ENCODE measurements at places on chromosomes 3 and 15. TPM values are rescaled to one million over a fixed set of nuclear protein-coding genes. Genes with fewer than 3 reads are reported as not detected.
A peak's percentile ranks its signal among the peaks of the same experiment; 100 is the strongest.

- no peaks in the 10 kb centered on the region for H3K36me3 ChIP-seq
- DNase-seq, result no peak
- H3K27me3 ChIP-seq, result no peaks in the 10 kb centered on the region
- H3K4me3 ChIP-seq, result no peak overlapping the region
Measured at GRCh38 chr15:94036156-94036555, 195.2 kb upstream of the MCTP2 start.

DNA sequence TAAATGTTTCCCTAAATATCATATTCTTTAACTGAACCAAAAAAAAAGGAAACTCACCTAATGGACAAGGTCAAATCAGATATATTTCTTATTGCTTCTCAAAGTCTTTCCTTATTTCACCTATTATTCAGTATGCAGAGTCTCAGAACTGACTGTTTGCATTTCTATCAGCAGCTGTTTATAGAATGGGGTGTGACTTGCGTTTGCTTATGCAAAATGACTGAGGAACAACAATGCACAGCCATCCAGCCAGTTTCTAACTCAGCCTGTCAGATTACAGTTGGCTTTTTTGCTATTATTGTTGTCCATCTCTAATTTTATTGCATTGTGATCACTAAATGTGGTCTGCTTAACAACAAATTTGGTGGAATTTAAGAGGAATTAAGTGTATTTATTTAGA lies 40.7 kb downstream of the RAB27A start:
- peaks cover 21% of the 10 kb centered on the region for H3K4me1 ChIP-seq
- no peak overlapping the region for H3K27ac ChIP-seq
- no peaks in the 10 kb centered on the region for H3K27me3 ChIP-seq
- no peaks in the 10 kb centered on the region for H3K36me3 ChIP-seq
- DNase-seq, result no peak

DNA sequence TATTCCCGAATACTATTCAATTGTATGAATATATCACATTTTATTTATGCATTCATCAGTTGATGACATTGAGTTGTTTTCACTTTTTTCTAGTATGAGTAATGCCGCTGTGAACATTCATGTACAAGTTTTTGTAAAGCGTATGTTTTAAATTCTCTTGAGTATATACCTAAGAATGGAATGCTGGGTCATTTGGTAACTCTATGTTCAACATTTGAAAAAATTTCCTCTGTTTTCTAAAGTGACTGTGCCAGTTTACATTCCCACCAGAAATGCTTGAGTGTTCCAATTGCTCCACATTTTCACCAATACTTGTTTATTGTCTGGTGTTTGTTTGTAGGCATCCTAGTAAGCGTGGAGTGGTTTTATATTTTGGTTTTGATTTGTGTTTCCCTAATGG lies 144.5 kb downstream of the EPHA6 start:
- H3K4me1 ChIP-seq, result no peaks in the 10 kb centered on the region
- H3K27ac ChIP-seq, result no peak overlapping the region
- no peak overlapping the region for H3K4me3 ChIP-seq
- DNase-seq, result no peak
- H3K36me3 ChIP-seq, result no peaks in the 10 kb centered on the region

The CORO2B gene
- 2.9 TPM for total RNA-seq

The SYNPR gene
- 0.36 TPM for total RNA-seq

GRCh38 chr15:45138814-45139765 lies 9.3 kb downstream of the DUOX1 start:
- DNase-seq, result peak; percentile 11
- H3K4me1 ChIP-seq, result no peaks in the 10 kb centered on the region
- peaks cover 28% of the 10 kb centered on the region for H3K27me3 ChIP-seq
- H3K36me3 ChIP-seq, result no peaks in the 10 kb centered on the region

DNA sequence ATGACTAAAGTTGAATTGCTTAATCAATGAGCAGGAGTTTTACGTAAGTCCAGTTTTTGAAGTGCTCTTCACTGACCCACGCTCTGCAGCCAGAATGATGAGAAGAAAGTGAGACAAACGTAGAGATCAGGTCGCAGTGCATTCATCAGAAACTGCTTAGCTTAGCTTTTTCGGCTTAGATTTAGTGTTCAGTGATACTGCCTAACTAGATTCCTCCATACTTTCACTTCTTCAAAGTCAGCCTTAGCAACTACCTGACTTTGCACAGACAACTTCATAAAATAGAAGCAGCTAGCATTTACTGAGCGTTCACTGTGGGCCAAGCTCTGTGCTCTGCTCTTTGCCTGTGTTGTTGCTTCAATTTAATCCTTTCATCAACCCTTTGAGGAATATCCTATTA lies 116.1 kb downstream of the KCNH8 start:
- no peak for DNase-seq
- H3K4me1 ChIP-seq, result no peaks in the 10 kb centered on the region
- no peaks in the 10 kb centered on the region for H3K27me3 ChIP-seq
- H3K27ac ChIP-seq, result no peak overlapping the region
- H3K36me3 ChIP-seq, result no peaks in the 10 kb centered on the region
- no peak overlapping the region for H3K4me3 ChIP-seq

GRCh38 chr3:71693641-71694040 lies 31.6 kb downstream of the EIF4E3 start:
- no peaks in the 10 kb centered on the region for H3K27me3 ChIP-seq
- H3K4me3 ChIP-seq, result no peak overlapping the region
- H3K36me3 ChIP-seq, result no peaks in the 10 kb centered on the region
- DNase-seq, result no peak
- H3K27ac ChIP-seq, result no peak overlapping the region

- H3K27me3 ChIP-seq, result no peaks in the 10 kb centered on the region
- peak overlapping the region; percentile 81 for H3K4me3 ChIP-seq
- H3K36me3 ChIP-seq, result no peaks in the 10 kb centered on the region
- H3K27ac ChIP-seq, result peak overlapping the region; percentile 87
- DNase-seq, result peak; percentile 6
Measured at GRCh38 chr3:48636149-48636655, 941 bp upstream of the SLC26A6 start.

The GOLGA8G gene
- 0.15 TPM for total RNA-seq

GRCh38 chr3:11932636-11933035 lies 71.6 kb upstream of the SYN2 start:
- H3K4me3 ChIP-seq, result no peak overlapping the region
- DNase-seq, result no peak
- no peaks in the 10 kb centered on the region for H3K36me3 ChIP-seq

The EHHADH gene
- total RNA-seq, result 5.4 TPM

GRCh38 chr15:64894395-64895056 lies 17.2 kb upstream of the ANKDD1A start:
- DNase-seq, result no peak
- peak overlapping the region; percentile 91 for H3K27ac ChIP-seq
- no peaks in the 10 kb centered on the region for H3K27me3 ChIP-seq

DNA sequence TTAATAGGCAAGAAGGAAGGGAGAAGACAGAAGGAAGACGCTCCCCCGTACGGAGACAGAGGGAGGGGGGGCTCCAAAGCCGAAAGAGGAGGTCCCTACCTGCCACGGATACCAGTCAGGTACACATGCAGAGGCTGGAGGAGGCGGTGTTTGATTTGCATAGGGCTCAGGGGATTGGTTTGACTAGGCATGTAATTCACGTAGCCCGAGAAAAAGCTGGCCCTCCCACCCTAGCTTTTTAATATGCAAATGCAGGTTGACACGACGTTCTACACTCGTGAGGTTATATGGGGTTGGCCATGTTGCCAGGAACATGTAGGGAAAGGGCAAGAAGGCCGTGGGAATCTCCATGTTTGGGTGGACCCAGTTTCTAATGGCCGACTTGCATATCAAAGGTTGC lies 29.8 kb downstream of the ZNF592 start:
- no peaks in the 10 kb centered on the region for H3K27me3 ChIP-seq
- peaks cover 7% of the 10 kb centered on the region for H3K36me3 ChIP-seq
- H3K27ac ChIP-seq, result no peak overlapping the region
- H3K4me1 ChIP-seq, result no peaks in the 10 kb centered on the region
- no peak for DNase-seq

- no peaks in the 10 kb centered on the region for H3K36me3 ChIP-seq
- no peak overlapping the region for H3K27ac ChIP-seq
- peaks cover 29% of the 10 kb centered on the region for H3K4me1 ChIP-seq
- H3K27me3 ChIP-seq, result no peaks in the 10 kb centered on the region
- peak; percentile 30 for DNase-seq
Measured at GRCh38 chr3:174125267-174125824, 727.8 kb downstream of the NLGN1 start.

DNA sequence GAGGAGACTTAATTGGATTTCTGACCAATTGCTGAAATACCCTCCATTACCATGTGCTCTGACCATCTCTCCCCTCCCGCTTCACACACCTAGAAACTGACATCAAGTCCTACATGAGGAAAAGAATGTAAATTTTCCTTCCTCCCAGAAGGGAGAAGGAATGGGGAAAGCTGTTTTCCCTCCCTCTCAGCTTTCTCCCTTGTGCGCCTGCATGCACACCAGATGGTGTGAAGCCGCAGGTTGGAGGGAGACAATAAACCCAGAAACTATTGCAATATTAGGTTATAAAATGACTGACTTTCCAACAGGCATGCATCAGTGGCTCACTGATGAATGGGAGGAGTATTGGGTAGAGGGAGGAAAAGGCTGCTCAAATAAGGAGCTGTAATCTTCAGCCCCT lies 50.9 kb downstream of the MB21D2 start:
- H3K36me3 ChIP-seq, result no peaks in the 10 kb centered on the region
- no peaks in the 10 kb centered on the region for H3K27me3 ChIP-seq
- DNase-seq, result no peak
- no peak overlapping the region for H3K27ac ChIP-seq

The TARS3 gene
- total RNA-seq, result 47.6 TPM

- no peak overlapping the region for H3K27ac ChIP-seq
- H3K36me3 ChIP-seq, result no peaks in the 10 kb centered on the region
- DNase-seq, result no peak
- no peak overlapping the region for H3K4me3 ChIP-seq
Measured at GRCh38 chr15:65223996-65224395, 12.7 kb upstream of the CILP start.

GRCh38 chr3:192130534-192131132 lies 596.7 kb downstream of the FGF12 start:
- peak; percentile 54 for DNase-seq
- H3K4me1 ChIP-seq, result no peaks in the 10 kb centered on the region
- H3K27ac ChIP-seq, result no peak overlapping the region
- H3K4me3 ChIP-seq, result no peak overlapping the region
- no peaks in the 10 kb centered on the region for H3K27me3 ChIP-seq

- no peak overlapping the region for H3K27ac ChIP-seq
- no peaks in the 10 kb centered on the region for H3K27me3 ChIP-seq
- H3K36me3 ChIP-seq, result no peaks in the 10 kb centered on the region
- no peak for DNase-seq
Measured at GRCh38 chr3:58242340-58242739, 4.7 kb downstream of the ABHD6 start.

DNA sequence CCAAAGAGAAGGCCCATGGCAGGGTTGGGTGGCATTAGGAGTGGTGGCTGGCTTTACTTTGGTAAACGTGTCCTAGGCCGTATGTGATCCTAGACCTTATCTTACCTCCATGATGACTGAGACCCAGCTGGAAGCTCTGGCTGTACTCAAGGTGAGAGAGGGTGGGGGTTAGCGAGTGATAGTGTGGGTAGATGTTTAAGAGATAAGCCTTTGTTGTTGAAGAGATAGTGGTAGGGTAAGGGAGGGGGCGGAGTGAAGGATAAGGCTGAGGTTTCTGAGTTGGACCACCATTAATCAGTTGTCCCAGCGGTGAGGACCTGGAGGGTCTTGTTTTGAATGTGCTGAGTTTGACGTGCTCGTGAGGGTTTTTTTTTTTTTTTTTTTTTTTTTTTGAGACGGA lies 61.5 kb upstream of the ULK4 start:
- H3K4me3 ChIP-seq, result no peak overlapping the region
- no peak for DNase-seq
- H3K36me3 ChIP-seq, result no peaks in the 10 kb centered on the region

DNA sequence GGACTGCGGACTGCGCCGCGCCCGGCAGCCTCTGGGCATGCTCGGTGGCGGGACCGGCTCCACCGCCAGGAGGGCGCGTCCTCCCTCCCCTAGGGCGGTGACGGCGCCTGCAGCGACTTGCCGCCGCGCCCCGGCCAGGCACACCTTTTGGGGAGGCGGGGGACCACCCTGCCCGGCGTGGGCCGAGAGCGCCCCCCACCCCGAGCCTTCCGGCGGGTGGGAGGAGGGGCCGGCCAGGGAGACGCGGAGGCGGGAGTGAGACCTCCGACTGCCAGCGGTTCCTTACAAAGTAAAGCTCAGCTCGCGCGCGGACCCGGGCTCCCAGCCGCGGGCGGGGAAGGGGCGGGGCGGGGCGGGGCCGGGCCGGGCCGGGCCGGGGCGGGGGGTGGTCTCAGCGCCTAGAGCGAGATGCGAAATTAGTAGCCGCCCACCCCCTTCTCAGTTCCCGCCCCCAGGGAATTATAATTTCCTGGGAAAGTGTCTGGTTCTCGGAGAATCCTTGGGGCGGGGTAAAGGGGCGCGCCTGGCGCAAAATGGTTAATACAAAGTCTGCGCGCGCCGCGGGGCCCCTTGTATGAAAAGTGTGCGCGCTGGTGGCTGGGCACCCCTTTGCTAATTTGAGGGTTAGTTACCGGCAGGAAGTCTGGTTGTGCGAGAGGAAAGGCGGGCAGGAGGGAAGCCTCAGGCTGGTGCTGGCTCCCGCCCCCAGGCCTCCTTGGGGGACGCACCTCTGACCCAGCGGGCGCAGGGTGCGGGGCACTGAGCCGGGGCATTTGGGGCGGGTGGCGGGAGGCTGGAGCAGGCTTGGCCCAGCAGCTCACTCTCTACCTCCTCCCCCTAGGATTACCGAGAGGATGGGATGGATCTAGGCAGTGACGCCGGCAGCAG lies 224.8 kb upstream of the IL12A start:
- peak; percentile 85 for DNase-seq
- peak overlapping the region; percentile 55 for H3K27ac ChIP-seq
- peak overlapping the region; percentile 53 for H3K4me3 ChIP-seq
- H3K36me3 ChIP-seq, result no peaks in the 10 kb centered on the region
- peaks cover 7% of the 10 kb centered on the region for H3K4me1 ChIP-seq

- no peaks in the 10 kb centered on the region for H3K27me3 ChIP-seq
- no peak for DNase-seq
- H3K27ac ChIP-seq, result peak overlapping the region; percentile 94
- H3K4me1 ChIP-seq, result peaks cover 10% of the 10 kb centered on the region
- peaks cover 13% of the 10 kb centered on the region for H3K36me3 ChIP-seq
Measured at GRCh38 chr3:14177580-14178246, 688 bp downstream of the XPC start.

DNA sequence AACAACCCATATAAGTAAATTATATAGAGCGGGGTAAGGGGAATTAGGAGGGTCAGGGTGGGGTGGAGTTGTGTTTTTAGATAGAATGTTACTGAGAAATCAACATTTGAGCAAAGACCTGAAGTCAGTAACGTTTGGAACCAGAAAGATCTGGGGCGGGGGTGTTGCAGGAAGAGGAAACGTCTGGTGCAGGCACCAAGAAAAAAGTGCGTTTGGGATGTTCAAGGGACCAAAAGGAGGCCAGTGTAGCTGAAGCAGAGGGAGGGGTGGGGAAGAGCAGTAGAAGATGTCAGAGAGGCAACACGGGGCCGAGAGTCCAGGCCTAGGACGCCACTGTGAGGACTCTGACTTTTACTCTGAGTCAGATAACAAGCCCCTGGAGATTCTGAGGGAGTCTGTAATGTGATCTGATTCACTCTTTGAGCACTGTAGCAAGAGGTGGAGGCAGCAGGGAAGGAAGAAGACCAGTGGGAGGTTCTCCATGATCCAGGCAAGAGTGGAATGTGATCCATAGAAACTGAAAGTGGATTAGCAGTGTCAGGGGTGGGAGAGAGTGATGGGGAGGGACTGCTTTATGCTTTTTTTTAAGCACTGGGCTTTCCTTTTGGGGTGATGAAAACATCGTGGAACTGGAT lies 179.3 kb upstream of the CHRM5 start:
- H3K27ac ChIP-seq, result no peak overlapping the region
- no peak for DNase-seq
- H3K4me1 ChIP-seq, result no peaks in the 10 kb centered on the region
- H3K36me3 ChIP-seq, result no peaks in the 10 kb centered on the region
- H3K4me3 ChIP-seq, result no peak overlapping the region
